Dermis microvascular lymphatic vessel endothelial cell (primary cell): ENCODE measurements at places on chromosomes 12 and 14. TPM values are rescaled to one million over a fixed set of nuclear protein-coding genes. Genes with fewer than 3 reads are reported as not detected.
A peak's percentile ranks its signal among the peaks of the same experiment; 100 is the strongest.

DNA sequence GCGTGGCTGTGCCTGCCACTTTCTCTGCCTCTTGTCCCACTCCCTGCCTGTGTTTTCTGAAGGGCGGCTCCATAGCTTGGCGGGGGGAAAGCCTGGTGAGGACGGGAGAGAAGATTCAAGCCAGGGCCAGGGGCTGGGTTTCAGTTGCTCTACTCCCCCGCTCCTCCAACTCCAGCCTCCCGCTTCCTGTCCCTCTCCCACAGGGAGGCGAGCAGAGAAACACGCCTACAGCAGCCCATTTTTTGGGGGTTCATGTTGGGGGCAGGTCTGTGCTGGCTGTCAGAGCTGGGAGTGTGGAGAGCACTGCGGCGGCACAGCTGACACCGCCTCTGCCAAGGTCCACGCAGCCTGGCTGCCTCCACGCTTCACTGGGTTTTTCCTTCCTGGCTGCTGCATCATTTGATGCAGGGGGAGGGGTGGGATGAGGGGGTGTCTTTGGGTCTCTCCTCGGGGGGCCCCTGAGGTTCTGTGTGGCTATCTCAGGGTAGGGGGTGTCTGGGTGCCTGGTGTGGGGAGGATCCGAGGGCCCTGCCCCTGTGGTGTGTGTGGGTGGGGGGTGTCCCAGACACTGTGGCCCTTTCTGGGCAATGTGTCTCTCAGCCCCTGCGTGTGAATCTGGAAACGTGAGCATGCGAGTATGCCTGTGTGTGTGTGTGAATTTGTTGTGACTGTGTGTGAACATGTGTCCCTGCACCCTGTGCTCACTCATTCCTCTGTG, 10.7 kb upstream of the KRT80 start:
- DNase-seq = no peak

GRCh38 chr14:53683229-53683628, 273.4 kb downstream of the BMP4 start:
- no peak for DNase-seq

GRCh38 chr12:30927222-30927611, 669 bp downstream of the TSPAN11 start:
- DNase-seq = no peak

CLEC1B gene
- not detected in 2 replicates for total RNA-seq

GRCh38 chr14:32478050-32478449, 149.0 kb downstream of the AKAP6 start:
- no peak for DNase-seq

FOXG1 gene
- total RNA-seq = not detected in 2 replicates

DNA sequence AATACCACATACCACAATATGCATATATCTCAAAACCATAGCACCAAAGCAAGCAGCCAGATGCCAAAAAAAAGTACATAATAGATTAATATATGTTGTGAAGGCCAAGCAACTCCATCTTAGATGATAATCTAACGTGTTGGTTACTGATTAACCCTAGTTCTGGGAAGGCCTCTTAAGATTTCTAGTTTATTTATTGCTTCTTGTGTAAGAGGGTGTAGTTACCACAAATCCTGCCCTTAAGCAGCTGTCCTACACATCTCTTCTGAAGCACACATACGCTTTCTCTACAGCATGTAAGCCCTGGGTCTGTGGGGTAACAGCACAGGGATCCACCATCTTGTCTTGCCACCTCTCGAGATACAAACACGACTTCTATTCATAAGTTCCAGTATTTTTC, 236.8 kb upstream of the AVPR1A start:
- DNase-seq = no peak

POTEM gene
- total RNA-seq = not detected in 2 replicates

- DNase-seq = no peak
Observed at GRCh38 chr14:35252451-35252868, 39.7 kb upstream of the PSMA6 start.

STYK1 gene
- total RNA-seq = 3.2 and 6.7 TPM in 2 replicates

DNA sequence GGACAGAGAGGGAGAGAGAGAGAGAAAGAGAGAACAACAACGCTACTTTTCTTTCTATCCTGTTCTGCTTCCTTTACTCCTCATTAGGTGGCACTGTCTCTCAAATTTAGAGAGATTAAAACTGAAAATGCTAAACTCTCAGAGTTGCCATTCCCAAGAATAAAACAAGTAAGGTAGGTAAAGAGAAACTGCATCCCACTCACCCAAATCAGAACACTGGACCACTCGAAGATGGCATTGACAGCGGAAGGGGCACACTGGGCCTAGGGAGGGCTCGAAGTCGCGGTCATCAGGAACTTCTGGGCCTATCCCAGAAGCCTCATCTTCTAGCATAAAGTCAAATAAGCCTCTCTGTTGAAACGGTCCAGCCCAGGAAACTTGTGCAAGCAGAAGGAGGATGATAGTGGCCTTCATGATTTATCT, 4.5 kb downstream of the DCN start:
- no peak for DNase-seq

GRCh38 chr12:124493809-124494750, 73.3 kb downstream of the NCOR2 start:
- no peak for DNase-seq

GRCh38 chr12:124402248-124403066, 107.6 kb downstream of the RFLNA start:
- DNase-seq = no peak

HOXC11 gene
- not detected in 2 replicates for total RNA-seq

DNA sequence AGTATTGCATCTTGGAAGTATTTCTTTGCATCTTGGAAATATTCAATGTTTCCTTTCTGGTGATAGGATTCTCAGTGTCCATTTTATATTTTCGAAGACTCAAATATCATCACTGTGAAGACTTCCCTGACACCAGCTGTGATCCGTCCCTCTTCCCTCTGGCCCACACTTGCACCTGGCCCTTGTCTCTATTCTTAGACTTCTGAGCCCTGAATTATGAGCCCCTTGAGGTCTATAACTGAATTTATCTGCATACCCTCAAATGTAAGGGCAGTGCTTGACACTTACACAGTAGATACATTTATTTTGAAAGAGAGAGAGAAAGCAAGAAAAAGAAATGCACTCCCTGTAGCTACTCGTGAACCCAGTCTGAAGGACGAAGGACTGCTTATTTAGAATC, 376.7 kb downstream of the ZFP36L1 start:
- DNase-seq = no peak

- peak; percentile 71 for DNase-seq
Observed at GRCh38 chr12:105466231-105466900, 135.9 kb downstream of the C12orf75 start.

SMIM41 gene
- under 0.01 TPM in 2 replicates for total RNA-seq

CACNA1C gene
- total RNA-seq = 0.38 and 0.51 TPM in 2 replicates

- DNase-seq = no peak
Observed at GRCh38 chr14:55739967-55740648, 160.1 kb downstream of the KTN1 start.

DNA sequence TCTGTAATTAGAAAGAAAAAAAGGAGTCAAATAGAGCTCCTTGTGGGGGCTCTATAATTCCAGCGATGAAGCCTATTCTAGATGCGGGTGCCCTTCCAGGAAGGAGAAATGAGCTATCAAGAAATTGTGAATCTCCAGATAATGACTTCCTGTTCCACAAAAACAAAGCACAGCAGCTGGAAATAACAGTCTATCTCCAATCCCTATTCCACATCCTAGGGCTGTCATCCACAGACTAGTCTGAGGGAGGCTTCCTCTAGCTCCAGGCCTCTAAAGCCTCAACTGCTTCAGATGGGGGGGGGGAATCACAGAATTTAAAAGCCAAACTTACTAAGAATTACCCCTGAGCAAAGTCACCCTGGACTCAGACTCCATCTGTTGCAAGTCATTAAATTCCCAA, 77.4 kb upstream of the GTF2A1 start:
- DNase-seq = no peak

ERP27 gene
- 0.13 TPM in 1 of 2 replicates, not detected in the other for total RNA-seq

- no peak for DNase-seq
Observed at GRCh38 chr12:10397296-10397695, 7.5 kb upstream of the KLRK1 start.

DNA sequence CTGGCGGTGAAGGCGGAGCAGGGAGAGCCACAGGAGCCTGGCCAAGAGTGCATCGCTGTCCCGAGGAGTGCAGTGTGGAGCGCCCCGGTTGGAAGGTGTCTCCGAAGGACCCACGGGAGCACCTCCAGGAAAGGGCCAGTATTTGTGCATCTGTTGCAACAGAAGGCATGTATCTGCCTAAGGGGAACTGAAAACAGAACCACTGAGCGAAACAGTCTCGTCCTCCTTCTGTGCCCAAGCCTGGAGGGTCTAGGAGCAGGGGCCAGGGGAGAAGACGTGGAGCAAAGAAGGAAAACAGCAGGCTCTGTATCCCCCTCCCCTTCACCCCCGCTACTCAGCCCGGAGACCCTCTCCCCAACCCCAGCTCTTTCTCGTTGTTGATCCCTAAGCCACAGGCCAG, 5.3 kb upstream of the LRRC10 start:
- no peak for DNase-seq

DNA sequence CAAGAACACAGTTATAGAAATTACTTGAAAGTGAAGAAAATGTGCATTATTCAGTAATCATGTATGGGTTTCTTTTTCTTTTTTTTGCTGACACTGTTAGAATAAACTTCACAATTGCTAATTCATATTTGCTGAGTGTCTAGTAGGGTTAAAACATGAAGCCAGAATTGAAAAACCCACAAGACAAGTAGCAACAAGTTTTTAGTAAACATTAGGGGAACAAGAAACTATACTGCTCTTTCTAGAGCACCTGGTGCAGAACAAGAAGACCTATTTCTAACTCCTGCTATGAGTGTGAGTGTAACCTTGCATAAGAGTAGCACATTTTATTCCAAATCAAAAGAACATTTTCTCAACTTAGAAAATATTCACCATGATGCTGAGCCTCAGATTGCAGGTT, 83.2 kb downstream of the ITPR2 start:
- DNase-seq = no peak

- no peak for DNase-seq
Observed at GRCh38 chr12:26062566-26062965, 62.3 kb downstream of the BHLHE41 start.

GRCh38 chr12:120855823-120856588, 48.2 kb downstream of the SPPL3 start:
- no peak for DNase-seq

DNA sequence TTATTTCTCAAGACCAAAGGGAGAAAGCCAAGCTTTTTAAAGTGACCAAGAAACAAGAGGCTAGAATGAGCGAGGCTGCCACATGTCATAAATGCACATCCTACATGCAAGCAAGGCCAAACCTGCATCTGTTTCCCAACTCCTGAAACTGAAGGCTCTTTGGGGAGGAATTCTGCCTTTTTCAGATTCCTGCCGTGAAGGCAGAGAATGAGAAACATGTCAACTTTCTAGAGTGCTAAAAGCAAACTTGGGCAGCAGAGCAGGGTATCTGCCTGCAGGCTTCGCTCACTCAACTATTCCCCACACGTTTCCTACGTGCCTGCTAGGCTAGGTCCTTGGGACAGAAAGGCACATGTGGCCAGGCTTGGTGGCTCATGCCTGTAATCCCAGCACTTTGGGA, 15.2 kb downstream of the DPF3 start:
- DNase-seq = no peak

DNA sequence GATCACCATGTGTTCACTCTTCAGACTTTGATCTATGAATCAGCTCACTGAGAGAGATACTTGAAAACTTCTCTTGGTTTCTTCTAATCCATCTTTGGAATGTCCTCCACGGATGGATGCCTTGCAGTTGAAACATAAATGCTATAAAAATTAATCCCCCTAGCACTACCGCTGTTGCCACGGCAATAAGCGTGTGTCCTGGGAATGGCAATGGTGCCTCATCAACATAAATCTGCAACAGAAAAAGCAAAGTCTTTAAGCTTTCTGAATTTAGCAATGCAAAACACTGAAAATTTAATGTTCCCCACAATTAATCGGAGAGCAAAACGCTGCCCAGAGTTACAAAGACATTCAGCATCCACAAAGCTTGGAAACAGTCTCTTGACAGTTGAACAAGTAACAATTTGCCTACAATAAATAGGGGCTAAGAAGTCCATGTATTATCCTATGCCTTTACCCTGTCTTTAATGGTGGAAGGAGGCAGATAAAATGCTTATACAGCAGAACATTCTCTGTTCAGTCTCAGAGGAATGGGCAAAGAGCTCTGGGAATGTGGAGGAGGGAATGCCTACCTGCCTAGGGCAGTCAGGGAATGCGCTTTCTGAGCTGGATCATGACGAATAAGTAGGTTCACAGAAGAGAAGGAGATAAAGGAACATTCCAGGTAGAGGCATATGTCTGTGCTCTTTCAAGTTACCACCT, 70.9 kb upstream of the PPP4R3A start:
- no peak for DNase-seq

- DNase-seq = no peak
Observed at GRCh38 chr14:100698666-100699448, 27.8 kb upstream of the DLK1 start.

HCAR1 gene
- total RNA-seq = 0.13 TPM in 1 of 2 replicates, not detected in the other

DNA sequence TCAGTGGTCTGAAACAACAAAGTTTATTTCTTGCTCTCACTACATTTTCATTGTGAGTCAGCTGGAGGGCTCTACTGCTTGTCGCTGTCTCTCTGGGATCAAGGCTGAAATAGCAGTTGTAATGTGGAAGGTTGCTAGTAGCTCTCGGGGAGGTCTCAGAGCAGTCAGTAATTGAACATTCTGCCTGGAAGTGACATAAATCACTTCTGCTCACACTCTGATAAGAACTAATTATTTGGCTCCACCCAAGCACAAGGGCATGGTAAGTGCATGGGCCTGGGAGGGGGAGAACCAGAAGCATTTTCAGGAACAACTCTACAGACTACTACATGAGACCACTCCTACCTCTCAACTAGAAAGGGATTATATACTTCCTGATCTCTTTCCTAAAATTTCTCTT, 128.2 kb downstream of the TMEM117 start:
- DNase-seq = no peak

DNA sequence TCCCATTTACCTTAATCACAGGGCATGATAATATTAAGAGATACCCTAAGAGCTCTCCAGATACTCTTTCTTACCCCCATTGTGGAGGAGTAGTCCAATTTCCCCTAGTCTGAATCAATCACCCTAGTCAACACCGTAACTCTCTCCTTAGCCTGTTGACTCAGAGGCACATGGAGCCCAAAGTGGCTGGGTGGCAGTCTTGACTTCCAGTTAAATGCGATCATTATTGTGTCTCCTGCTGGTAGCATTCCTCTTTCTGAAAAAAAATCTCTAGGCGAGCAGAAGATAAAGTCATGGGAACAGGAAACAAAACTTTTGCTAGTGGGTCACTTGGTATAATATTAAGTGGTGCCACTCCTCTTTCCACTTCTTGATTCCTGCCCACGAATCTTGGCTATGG, 46.4 kb downstream of the EMP1 start:
- DNase-seq = no peak

RND1 gene
- total RNA-seq = 3.2 and 6.1 TPM in 2 replicates

DNA sequence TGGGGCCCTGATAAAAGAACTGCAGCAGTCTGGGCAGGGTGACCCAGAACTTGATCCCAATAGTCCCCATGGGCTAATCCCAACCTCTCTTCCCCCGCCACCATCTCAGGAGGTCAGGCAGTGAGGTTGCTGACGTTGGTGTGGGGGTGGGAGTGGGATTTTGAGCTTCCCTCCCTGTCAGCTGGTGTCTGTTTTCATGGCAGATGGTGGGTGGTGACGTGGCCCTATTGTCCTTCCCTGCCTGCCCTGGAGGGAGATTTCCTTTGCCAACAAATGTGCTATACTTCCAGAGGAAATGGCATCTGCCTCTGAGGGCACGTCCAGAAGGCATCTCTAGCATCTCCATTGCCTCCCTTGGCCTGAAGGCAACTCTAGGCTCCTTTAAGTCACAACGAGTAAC, 37.7 kb downstream of the NEUROD4 start:
- DNase-seq = peak; percentile 5
